ENCODE measurements at places on chromosomes 13 and 19.

DNA sequence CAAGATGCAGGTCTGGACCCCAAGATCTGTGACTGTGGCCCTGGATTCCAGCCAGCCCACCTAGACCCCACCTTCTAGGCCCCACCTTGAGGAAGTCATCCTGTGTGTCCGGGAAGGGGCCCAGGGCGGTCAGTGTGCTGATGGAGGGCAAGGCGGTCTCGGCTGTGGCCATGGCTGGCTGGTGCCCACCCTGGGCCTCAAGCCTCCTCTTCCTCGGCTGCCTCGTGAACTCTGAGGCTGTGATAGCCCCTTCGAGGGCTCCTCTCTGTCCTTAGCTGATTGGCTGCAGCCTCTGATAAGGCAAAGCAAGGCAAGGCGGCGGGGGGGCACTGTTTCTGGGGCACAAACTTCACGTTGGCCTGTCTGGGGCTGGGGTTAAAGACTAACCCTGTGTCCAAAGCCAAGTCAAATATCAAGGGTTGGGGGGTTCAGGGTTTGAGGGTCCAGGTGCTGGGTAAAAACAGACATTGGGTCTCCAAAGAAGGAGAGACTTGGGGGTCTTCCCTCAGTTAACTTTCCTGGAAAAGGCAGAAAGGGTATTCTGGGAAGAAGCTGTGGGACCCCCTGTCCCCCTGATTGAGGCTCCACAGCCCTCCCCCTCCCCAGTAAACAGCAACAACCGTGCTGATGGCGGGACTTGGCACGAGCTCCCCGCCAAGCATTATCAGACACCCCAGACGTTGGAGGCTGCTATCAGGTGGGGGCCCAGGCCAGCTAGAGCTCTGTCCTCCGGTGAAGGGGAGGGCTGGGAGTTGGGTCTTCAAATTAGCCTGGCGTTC lies at the start of gene KLF1:
Gene KLF1 (minus strand): TSS at position 233 of the 779 bp plus-strand sequence. CDS start 61 bp downstream, at position 172.
- no peak for DNase-seq

DNA sequence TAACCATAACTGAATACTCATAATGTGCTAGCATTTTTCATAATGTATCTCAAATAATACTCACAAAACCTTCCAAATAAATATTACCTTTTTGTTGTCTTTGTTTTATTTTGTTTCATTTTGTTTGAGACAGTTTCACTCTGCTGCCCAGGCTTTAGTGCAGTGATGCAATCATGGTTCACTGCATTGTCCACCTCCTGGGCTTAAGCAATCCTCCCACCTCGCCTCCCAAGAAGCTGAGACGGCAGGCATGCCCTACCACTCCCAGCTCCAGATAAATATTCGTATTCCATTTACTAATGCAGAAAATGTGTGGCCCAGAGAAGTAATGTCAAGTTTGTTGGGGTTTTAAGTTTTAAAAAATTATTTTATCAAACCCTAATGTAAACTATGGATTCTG lies 739.1 kb downstream of the GPC5 start:
- no peak for DNase-seq

DNA sequence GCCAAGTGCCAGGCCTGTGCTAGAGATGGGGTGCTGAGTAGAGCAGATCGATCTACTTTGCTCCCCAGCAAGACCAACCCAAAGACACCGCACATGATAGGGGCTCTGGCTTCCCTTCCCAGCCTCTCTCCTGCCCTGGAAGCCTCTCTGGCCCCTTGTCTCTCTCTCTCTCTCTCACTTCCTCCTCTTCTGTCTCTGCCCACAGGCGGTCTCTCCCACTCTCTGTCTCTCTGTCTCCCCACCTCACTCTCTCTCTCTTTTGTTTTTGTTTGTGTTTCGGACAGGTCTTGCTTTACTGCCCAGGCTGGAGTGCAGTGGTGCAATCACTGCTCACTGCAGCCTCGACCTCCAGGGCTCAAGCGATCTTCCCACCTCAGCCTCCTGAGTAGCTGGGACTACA lies 1.3 kb downstream of the SELENOV start:
- peak; percentile 69 for DNase-seq

- DNase-seq = peak; percentile 41
These were observed 48.3 kb upstream of the ATP11A start for GRCh38 chr13:112641456-112642089.

DNA sequence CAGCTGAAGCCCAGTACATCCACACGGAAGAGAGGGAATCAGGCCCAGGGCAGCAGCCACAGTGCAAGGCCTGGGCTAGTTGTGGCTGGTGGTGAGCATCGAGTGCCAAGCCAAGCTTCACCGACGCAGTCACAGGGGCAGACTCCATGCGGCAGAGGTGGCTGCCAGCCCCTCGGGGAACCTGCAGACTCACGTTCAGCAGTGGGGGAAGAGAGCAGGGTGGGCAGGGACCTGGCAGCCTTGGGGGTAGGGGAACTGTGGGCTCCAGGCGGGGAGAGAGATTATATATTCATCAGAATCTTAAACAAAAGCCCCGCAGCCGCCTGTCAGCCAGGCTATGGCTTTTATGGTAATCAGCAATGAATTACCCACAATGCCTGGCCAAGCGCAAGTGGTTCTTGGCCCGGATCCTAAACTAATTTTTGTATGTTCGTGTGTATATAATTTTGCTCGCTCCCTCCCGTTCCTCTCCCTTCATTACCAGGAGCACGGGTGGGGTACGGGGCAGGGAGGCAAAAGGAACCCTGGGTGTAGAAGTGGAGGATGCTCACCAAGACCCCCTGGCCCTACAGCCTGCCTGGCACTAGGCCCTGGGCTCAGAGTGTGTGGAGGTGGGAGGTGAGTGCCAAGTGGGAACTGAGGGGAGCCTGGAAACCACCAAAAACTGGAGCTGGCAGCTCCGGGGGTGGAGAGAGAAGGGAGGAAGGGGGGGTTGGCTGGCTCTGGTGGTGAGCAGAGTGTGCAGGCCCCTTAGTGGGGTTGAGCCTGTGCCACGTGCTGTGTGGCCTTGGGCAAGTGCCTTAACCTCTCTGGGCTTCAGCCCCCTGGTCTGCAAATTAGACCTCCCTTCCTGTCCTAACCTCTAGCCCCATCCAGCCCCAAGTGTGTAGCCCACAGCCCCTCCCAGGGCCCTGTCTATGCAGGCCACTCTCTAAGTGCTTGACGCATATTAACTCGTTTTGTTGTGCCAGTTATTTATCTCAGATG lies 31.9 kb downstream of the PTPRS start:
- no peak for DNase-seq

DNA sequence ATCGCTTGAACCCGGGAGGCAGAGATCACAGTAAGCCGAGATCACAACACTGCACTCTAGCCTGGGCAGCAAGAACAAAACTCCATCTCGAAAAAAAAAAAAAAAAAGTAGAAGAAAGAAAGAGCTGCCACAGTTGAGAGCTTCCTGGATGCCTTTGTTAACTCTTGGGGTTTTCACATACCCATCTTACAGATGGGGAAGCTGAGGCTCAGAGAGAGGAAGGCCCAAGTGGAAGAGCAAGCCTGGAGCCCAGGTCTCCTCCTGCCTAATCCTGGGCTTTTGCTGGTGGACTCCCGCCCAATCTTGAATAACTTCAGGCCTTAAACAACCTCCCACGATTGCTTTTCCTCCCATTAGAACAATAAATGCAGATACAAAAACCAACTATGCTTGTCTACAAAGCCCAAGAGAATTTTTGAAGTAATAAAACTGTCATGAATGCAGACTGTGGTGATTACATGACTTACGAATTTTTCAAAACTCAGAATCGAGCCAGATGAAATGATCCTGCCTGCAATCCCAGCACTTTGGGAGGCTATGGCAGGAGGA lies 41.7 kb downstream of the LTBP4 start:
- no peak for DNase-seq

- no peak for DNase-seq
These were observed 18.8 kb upstream of the GTF2F2 start for GRCh38 chr13:45101327-45102018.

All from MV-4-11 (cell line).